ENCODE measurements at places on chromosomes 11 and 22.

DNA sequence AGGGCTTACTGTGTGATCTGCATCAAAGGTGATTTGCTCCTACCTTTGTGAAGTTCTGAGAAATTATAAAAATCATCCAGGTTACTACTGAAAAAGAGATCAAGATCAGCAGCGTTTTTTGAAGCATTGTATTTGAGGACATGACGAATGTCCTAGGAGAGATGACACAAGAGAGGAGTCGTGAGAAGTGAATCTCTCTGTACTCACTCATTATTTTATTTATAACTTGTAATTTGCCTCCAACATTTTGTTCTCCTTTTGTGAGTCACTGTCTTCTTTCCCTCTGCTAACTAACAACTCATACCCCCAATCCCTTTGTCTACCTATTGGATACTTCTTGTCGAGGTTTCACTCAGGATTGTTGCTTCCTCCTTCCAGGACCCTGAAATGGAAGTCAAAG lies 8.6 kb downstream of the NXPE1 start:
- no peak for DNase-seq

DNA sequence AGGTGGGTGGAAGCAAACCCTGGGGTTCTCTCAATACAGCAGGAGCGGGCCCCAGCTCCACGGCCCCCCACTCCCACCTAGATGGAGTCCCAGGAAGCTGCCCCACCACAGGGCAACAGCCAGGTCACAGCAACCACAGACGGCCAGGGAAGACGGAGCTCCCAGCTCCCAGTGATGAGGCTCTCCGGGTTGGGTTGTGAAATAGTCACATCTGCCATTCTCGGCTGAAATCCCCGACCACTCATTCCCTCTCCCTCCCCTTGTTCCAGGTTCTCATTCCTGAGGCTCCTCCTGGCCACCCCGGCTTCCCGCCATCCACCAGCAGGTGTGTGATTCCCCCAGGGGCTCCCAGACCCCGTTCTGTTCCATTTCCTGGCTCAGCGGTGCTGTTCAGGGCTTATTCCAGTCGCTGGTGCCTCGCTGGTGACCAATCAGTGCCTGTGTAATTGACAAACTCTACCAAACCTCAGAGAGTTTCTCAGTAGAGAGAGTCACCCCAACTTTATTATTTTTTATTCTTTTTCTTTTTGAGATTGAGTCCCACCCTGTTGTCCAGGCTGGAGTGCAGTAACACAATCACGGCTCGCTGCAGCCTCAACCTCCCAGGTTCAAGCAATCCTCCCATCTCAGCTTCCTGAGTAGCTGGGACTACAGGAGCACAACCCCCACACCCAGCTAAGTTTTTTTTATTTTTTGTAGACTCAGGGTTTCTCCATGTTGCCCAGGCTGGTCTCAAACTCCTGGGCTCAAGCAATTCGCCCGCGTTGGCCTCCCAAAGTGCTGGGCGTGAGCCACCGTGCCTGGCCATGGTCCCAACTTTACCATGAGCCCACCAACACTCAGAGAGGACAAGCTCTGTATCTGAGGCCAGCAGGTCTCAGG lies 63.2 kb downstream of the SHANK2 start:
- DNase-seq: no peak

DNA sequence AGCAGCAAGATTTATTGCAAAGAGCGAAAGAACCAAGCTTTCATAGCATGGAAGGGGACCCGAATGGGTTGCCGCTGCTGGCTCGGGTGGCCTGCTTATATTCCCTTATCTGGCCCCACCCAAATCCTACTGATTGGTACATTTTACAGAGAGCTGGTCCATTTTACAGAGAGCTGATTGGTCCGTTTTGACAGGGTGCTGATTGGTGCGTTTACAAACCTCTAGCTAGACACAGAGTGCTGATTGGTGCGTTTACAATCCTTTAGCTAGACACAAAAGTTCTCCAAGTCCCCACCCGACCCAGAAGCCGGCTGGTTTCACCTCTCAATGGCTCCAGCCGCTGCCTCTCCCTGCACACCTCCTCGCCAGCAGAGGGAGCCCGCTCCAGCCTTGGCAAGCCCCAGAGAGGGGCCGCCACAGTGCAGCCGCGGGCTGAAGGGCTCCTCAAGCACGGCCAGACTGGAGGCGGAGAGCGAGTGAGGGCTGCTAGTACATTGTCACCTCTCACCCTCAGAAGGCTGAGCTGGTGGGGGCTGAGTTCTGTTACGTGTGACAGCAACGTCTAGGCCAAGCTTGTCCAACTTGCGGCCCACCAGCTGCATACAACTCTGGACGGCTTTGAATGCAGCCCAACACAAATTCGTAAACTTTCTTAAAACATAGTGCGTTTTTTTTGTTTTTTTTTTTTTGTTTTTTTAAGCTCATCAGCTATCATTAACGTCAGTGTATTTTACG lies 8.7 kb downstream of the PTH start:
- peak; percentile 4 for DNase-seq

- no peak for DNase-seq
Observed at GRCh38 chr22:33659448-33659847, 260.8 kb downstream of the LARGE1 start.

DNA sequence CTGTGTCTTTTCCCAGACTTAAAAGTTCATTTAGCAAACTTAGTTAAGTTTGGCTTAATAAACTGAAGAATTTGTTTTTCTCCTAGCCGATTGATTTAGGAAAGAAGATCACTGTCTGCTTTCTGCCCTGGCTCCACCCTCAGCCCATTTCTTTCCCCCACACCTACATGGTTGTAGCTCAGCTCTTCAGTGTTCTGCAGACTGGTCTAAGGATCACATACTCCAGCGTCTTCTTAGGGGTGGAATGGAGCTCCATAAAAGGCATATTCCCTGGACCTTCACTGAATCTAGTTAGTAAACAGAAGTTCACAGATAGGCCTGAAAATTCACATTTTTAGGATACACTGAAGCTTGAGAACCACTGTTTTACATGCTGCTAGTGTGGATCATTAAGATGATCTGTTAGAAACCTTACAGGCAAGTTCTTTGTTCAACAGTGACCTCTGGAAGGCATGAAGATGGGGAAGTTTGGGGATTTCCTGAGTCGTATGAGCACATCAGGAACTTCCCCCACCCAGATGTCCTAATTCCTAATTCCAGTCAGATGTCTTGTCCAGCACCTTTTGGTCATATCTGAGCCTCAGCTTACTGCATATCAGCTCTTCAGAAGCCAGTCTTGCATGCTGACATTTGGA lies 16.8 kb downstream of the PIWIL4 start:
- no peak for DNase-seq

- DNase-seq: no peak
Observed at GRCh38 chr11:46617972-46618314, 590 bp downstream of the ATG13 start.

DNA sequence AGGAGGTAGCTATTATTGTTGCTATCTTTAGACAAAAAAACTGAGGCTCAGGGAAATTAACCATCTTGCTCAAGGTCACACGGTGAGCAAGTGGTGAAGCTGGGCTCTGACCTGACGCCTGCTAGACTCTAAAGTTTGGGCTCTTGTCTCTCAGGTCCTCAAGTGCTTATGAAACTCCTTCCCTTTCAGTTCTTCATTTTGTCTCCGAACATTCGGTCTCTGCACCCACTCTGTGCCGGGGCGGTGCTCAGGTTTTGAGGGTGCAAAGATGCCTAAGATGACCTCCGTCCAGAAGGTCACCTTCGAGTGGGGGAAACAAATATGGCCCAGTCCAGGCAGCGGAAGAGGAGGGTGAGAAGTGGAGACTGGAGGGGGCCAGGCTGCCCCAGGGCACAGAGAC lies 16.0 kb downstream of the OVOL1 start:
- DNase-seq: no peak

DNA sequence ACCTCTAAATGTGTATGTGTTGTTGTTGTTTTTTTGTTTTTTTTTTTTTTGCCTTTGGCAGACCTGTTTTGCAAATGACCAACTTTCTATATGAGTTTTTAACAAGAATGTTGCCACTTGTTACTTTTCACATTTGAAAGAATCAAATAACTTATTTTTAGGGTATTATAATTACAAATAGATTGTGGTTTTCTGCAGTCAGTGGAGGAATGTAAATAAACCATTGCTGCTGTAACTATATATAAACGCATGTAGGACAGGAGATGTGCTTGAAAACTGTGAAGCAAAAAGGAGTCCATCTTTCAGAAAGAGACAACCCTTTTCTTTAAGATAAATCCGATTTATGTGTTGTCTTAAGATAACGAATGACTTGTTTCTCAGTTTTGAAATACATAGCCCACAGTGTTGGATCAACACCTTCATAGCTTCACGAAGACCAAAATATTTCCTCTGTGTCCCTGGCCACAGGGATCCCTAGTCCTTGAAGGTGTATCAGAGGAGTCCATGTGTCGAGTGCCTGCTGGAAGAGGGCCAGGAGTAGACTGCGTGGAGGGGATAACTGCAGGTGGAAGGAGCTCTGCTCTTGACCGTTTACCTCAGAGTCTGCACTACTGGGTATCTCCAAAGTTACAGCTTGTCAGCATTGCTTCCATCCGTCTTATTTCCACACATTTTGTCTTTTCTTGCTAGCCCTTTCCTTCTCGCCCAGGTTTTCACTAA lies 24.7 kb downstream of the TNRC6B start:
- no peak for DNase-seq

GRCh38 chr11:45345491-45345890 lies 59.4 kb upstream of the SYT13 start:
- no peak for DNase-seq

- DNase-seq: no peak
Observed at GRCh38 chr11:90701716-90702115, 478.9 kb upstream of the CHORDC1 start.

- DNase-seq: no peak
Observed at GRCh38 chr11:18668131-18668530, 30.4 kb upstream of the TMEM86A start.

GRCh38 chr11:67278135-67278938 lies 10.8 kb upstream of the ANKRD13D start:
- DNase-seq: no peak

- DNase-seq: no peak
Observed at GRCh38 chr11:127815331-127815730, 772.0 kb downstream of the ETS1 start.

- no peak for DNase-seq
Observed at GRCh38 chr11:28107191-28107749, 686 bp downstream of the KIF18A start.

- no peak for DNase-seq
Observed at GRCh38 chr22:48884324-48884723, 943.3 kb downstream of the BRD1 start.

- DNase-seq: no peak
Observed at GRCh38 chr22:19240813-19241592, 50.5 kb downstream of the CLTCL1 start.

- peak; percentile 65 for DNase-seq
Observed at GRCh38 chr11:14249121-14249963, 109.6 kb downstream of the RRAS2 start.

- DNase-seq: no peak
Observed at GRCh38 chr11:22583963-22584492, 41.6 kb downstream of the FANCF start.

GRCh38 chr11:83061883-83062282 lies 9.8 kb downstream of the RAB30 start:
- no peak for DNase-seq

DNA sequence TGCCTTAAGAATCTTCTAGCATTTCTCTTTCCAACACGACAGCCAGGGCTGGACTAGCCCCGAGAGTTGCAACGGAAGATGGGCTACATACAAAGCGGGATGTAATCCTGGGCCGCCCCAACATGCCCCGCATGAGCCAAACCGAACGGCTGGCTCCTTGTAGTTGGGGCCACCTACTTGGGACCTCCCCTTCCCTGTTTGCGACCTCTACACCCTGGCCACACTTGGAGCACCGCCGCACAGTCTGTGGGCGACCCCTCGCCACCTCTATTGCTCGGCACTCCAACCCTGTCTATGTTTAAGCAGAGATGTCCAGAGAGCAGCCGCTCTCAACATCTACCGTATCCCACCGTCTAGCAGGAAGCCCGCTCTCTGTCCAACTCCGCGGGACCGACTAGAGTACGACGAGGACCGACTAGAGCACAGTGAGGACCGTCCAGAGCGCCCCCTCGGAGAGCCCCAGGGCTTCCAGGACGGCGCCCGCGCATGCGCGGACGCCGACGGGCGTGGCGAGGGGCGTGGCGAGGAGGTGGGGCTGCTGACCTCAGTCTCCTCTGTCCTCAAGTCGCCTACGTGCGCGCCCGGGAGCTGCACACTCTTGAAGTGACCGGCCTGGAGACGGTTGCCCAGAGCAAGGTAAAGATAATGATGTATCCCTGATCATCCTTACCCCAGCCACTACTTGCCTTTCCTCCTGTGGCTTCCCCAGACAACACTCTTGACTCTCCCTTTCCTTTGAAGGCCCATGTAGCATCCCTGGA lies 32.3 kb downstream of the NEAT1 start:
- peak; percentile 86 for DNase-seq

- no peak for DNase-seq
Observed at GRCh38 chr11:116553482-116553881, 219.3 kb downstream of the BUD13 start.

GRCh38 chr11:93225662-93226061 lies 27.9 kb upstream of the SLC36A4 start:
- no peak for DNase-seq

DNA sequence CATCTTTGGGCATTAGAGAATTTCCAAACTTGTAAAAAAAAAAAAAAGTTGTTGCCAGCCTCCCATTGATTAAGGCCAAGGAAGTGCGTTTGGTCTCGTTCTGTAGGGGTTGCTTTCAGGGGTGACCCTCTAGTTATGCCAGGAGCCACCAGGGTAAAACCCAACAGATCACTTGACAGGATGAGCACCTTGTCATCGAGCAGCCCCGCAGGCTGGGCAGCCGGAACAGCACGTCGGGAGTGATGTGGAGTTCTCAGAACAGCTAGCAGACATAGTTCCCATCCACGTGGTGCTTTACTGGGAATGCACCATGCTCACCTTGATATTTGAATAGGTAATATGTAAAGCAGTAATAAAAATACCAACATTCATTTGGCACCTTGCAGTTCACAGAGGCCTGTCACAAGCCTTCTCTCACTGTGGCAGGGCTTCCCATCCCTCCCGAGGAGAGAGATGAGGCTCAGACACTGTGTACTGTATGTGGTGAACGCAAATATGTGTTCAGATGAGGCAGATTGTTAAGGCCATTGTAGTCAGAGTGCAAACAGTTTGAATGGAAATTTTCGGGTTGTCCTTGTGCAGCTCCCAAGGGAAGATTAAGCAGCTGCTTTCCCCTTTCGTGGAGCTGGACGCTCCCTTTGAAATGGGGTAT lies 70.9 kb upstream of the SORL1-AS1 start:
- DNase-seq: no peak

DNA sequence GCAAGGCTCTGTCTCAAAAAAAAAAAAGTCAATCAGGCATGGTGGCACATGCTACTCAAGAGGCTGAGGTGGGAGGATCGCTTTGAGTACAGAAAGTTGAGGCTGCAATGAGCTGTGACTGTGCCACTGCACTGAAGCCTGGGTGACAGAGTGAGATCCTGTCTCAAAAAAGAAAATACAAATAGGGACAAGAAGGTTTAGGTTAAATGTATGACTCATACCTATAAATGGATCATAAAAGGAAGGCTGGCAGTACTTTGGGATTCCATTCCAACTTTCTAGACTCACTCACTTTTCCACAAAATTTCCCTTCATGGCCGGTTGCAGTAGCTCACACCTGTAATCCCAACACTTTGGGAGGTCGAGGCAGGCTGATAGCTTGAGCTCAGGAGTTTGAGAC lies 25.6 kb upstream of the OSBP start:
- DNase-seq: no peak

- DNase-seq: no peak
Observed at GRCh38 chr11:20277014-20277413, 86.5 kb upstream of the HTATIP2 start.

Measured in nucleus accumbens (tissue), 56 donors.